Progenitor cell of endocrine pancreas (in vitro differentiated cells): ENCODE measurements at places on chromosomes 6 and 20. TPM values are rescaled to one million over a fixed set of nuclear protein-coding genes. Genes with fewer than 3 reads are reported as not detected.

BFSP1 gene
- total RNA-seq, result 4.2 and 4.8 TPM in 2 replicates

DEFB123 gene
- not detected in 2 replicates for total RNA-seq

RHAG gene
- not detected in 2 replicates for total RNA-seq

GRCh38 chr6:6803180-6803977, 214.9 kb downstream of the LY86 start:
- DNase-seq, result no peak

DNA sequence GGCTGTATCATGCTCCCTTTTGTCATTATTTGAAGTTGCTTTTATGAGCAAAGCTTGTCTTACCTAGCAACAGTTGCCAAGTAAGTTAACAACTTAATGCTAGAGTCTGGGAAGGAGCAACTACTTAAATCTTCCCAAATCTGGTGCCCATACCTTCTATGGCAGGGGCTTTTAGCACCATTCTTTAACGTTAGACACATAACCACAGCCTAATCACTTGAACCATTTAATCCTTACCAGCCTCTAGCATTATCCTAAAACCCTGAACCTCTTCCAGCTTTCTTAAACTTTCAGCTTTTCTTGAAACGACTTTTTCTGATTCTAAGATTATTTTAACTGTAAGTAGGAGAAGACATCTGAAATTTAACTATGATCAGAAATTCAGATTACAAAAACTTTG, at the start of gene C6orf163:
Gene C6orf163 (plus strand): TSS at position 83 of the 400 bp plus-strand sequence. CDS start 287 bp downstream, at position 370.
- DNase-seq, result no peak

DNA sequence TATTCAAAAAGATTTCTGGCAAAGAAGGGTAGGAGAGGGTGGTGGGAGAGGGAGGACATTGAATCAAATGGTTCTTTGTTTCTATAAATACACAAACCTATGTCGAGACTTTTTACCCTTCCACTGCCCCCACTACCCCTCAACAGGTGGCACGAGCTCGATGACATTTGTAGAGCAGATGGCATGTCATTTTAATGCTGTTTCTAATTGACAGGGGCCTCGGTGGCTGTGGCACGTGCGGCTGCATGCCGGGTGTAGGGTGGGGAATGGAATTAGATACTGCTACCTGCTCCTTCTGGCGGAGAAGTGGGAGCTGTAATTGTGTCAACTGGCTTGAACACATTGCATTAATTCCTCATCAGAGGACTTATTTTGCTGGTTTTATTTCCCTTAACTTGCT, 29.1 kb upstream of the SASH1 start:
- no peak for DNase-seq

DNA sequence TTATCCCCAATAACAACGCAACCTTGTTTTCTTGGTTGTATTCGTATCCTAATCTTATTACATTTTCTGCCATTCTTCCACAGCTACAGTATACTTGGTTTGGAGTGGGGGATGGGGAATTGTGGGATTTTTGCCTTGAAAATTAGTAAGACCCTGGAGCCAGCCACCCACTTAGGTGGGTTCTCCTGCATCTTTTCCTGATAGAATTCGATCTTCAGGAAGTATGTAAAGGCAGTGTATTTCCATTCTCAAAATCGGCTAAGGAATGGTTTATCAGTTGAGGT, 1.1 kb downstream of the ITCH start:
- no peak for DNase-seq

GRCh38 chr6:35677456-35677855, 11.3 kb downstream of the FKBP5 start:
- no peak for DNase-seq

DNA sequence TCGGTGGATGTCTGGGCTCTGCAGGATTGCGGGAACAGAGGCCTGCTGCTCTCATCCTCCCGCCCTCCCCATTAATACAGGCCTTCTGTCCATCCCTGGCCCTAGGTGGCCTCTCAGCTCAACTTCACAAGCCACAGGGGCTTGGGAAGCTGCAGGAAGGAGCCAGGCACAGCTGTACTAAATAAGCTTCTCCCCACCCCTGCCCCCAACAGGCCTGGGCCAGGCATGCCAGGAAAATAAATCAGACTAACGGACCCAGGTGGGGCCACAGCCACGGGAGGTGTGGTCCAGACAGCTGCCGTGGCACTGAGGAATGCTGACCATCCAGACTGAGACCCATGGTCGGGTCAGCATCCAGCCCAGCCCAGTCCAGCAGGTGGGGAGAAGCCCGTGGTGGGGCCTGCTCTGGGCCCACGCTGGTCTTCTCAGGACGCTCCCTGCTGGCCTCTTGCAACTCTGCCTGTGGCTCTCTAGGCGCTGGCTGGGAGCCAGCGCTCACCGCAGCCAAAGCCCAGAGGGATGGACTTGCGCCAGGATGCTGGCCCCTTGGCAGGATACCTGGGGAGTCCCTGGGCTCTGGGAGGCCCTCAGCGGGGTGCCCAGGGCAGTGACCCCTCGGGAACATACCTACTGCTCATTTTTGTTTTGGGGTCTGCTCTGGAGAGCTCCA, 8.6 kb upstream of the YTHDF1 start:
- DNase-seq, result no peak

GRCh38 chr6:140208286-140208685, 833.8 kb upstream of the CITED2 start:
- no peak for DNase-seq

- no peak for DNase-seq
These were observed 22.7 kb downstream of the TFEB start for GRCh38 chr6:41712651-41713103.
